ENCODE measurements at places on chromosomes 12 and 14. TPM values are rescaled to one million over a fixed set of nuclear protein-coding genes. Genes with fewer than 3 reads are reported as not detected.

The ADAMTS20 gene
- not detected for total RNA-seq

The HOXC13 gene
- not detected for total RNA-seq

The CEP290 gene
- total RNA-seq, result 70.5 TPM

The PAX9 gene
- total RNA-seq, result not detected

The SLC2A3 gene
- total RNA-seq, result 42.4 TPM

The WDHD1 gene
- total RNA-seq, result 27.0 TPM

The SLC25A47 gene
- not detected for total RNA-seq

The DCP1B gene
- 6.2 TPM for total RNA-seq

The TAS2R14 gene
- total RNA-seq, result 5.2 TPM

The RPGRIP1 gene
- total RNA-seq, result not detected

Data from fibroblast of the aortic adventitia (primary cell).